Activated naive CD8-positive, alpha-beta T cell treated with anti-CD3 and anti-CD28 coated beads for 36 hours (primary cell): ENCODE measurements at places on chromosomes 5 and 9.

DNA sequence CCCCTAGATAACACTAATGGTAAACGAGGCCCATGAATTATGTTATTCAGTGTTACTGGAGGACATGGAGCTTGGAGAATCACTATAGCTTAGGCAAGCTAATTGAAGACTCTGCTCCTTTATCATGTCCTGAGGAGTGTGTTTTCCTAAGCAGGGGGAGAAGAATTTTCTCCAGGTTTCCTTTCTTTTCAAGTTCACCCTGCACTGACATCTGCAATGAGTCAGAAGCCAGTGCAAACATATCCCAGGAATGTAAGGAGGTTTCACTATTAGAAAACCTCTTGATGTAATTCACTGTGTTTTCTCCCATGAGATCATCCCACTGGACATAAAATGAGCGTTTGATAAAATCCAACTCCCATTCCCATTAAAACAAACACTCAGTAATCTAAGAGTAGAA, 75.6 kb downstream of the DMRT2 start:
- DNase-seq = no peak

- no peak for DNase-seq
Observed at GRCh38 chr5:60010853-60011252, 117.3 kb upstream of the PDE4D start.

DNA sequence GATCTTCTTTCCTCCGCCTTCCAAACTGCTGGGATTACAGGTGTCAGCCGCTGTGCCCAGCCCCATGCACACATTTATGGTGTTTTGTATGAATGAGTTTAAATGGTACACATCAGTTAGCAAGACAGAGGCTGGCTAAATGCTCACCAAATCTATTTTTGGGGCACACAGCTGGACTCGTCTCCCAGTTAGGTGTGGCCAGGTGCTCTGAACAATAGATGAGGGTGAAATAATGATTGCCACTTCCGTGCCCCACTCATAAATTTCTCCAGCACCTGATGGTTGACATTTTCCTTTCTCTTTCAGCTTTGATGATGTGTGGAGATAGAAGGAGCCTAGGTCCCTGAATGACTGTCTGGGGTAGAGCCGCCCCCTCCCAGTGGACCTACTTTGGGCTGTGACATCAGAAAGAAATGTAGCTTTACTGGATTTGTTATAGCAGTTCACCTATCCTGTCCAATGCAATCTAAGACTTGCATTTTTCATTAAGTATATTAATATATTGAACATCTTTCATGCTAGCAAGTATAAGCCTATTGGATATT, 8.6 kb upstream of the RAPGEF1 start:
- no peak for DNase-seq

DNA sequence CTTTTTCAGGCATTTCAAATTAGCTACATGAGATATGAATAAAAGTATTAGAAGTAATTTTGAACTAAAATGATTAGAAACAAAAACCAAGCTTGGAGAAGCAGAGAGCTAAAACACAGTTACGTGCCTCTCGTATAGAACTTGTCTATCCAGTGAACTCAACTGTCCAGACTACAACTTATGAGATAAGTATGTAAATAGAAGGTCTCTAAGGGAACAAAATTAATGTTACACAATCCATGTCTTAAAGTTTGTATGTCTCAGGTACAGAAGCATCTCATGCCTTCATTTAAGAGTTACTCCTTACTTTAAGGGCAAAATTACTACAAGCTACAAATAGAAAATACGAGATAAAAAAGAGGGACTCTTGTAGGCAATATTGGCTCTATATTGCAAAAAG, 316.8 kb downstream of the CETN3 start:
- no peak for DNase-seq

GRCh38 chr5:145919413-145919812, 17.0 kb upstream of the SH3RF2 start:
- no peak for DNase-seq

GRCh38 chr5:36659411-36659810, 53.0 kb downstream of the SLC1A3 start:
- no peak for DNase-seq
